A172 (cell line): ENCODE measurements at places on chromosomes 3 and 15. TPM values are rescaled to one million over a fixed set of nuclear protein-coding genes. Genes with fewer than 3 reads are reported as not detected.

TEX9 gene
- total RNA-seq: 9.0 and 15.3 TPM in 2 replicates

UPK1B gene
- not detected in 2 replicates for total RNA-seq

SLC28A1 gene
- not detected in 2 replicates for total RNA-seq

SPSB4 gene
- total RNA-seq: 1.1 and 2.9 TPM in 2 replicates

SIDT1 gene
- total RNA-seq: 0.02 TPM in 1 of 2 replicates, not detected in the other

OIP5 gene
- total RNA-seq: 38.0 and 41.6 TPM in 2 replicates

ANKRD63 gene
- total RNA-seq: not detected in 2 replicates

GOLGA8J gene
- 0.40 TPM in 1 of 2 replicates, not detected in the other for total RNA-seq

C3orf70 gene
- total RNA-seq: 2.1 and 2.4 TPM in 2 replicates

CAPN3 gene
- total RNA-seq: 0.12 TPM in 1 of 2 replicates, not detected in the other

NDUFAF3 gene
- total RNA-seq: 96.8 and 112 TPM in 2 replicates

ZDHHC19 gene
- not detected in 2 replicates for total RNA-seq

OXTR gene
- total RNA-seq: 115 and 124 TPM in 2 replicates

HMCES gene
- total RNA-seq: 97.1 and 121 TPM in 2 replicates

PATL2 gene
- total RNA-seq: not detected in 2 replicates

NEK11 gene
- 4.3 and 5.3 TPM in 2 replicates for total RNA-seq

XYLB gene
- 2.7 TPM in 2 replicates for total RNA-seq

ANKRD34C gene
- not detected in 2 replicates for total RNA-seq

RTP4 gene
- total RNA-seq: 0.19 and 0.78 TPM in 2 replicates

GLT8D1 gene
- total RNA-seq: 74.6 and 100 TPM in 2 replicates

MORC1 gene
- total RNA-seq: not detected in 2 replicates

ZDHHC23 gene
- total RNA-seq: 2.4 and 2.7 TPM in 2 replicates

SYNPR gene
- total RNA-seq: not detected in 2 replicates

PARP15 gene
- not detected in 2 replicates for total RNA-seq

RYK gene
- 88.1 and 91.0 TPM in 2 replicates for total RNA-seq

RASL12 gene
- total RNA-seq: not detected in 2 replicates

BFSP2 gene
- not detected in 2 replicates for total RNA-seq

CIDEC gene
- not detected in 2 replicates for total RNA-seq

PAK6 gene
- total RNA-seq: 0.17 and 0.43 TPM in 2 replicates

PTH1R gene
- 2.8 and 4.9 TPM in 2 replicates for total RNA-seq

INSYN1 gene
- total RNA-seq: 1.0 and 1.5 TPM in 2 replicates

ASTE1 gene
- total RNA-seq: 5.0 and 7.2 TPM in 2 replicates

MYL3 gene
- total RNA-seq: 0.57 and 1.3 TPM in 2 replicates

GP5 gene
- total RNA-seq: 0.02 and 0.10 TPM in 2 replicates

HYAL1 gene
- total RNA-seq: 0.72 and 2.3 TPM in 2 replicates

KBTBD12 gene
- not detected in 2 replicates for total RNA-seq

APBA2 gene
- total RNA-seq: 25.7 and 34.8 TPM in 2 replicates

MUSTN1 gene
- 0.22 TPM in 1 of 2 replicates, not detected in the other for total RNA-seq

PSTPIP1 gene
- 0.33 and 1.0 TPM in 2 replicates for total RNA-seq

GBE1 gene
- 65.1 and 82.9 TPM in 2 replicates for total RNA-seq

MKRN2OS gene
- total RNA-seq: not detected in 2 replicates

FAM81A gene
- 0.78 and 1.3 TPM in 2 replicates for total RNA-seq

GPR62 gene
- not detected in 2 replicates for total RNA-seq

AMT gene
- 0.93 and 1.8 TPM in 2 replicates for total RNA-seq

DNAH1 gene
- 0.69 and 3.1 TPM in 2 replicates for total RNA-seq

TUSC7 gene
- not detected in 2 replicates for total RNA-seq

GOLGA6L7 gene
- total RNA-seq: not detected in 2 replicates

RFTN1 gene
- total RNA-seq: 46.1 and 52.1 TPM in 2 replicates

RTP1 gene
- not detected in 2 replicates for total RNA-seq

CAMP gene
- not detected in 2 replicates for total RNA-seq

DPH3 gene
- total RNA-seq: 21.3 and 23.5 TPM in 2 replicates

P2RY1 gene
- total RNA-seq: 0.19 TPM in 1 of 2 replicates, not detected in the other

GPR171 gene
- total RNA-seq: not detected in 2 replicates

GFM1 gene
- total RNA-seq: 58.2 and 107 TPM in 2 replicates

SMCO1 gene
- total RNA-seq: not detected in 2 replicates
